Mucosa of gallbladder (tissue), 1 donor: ENCODE measurements at places on chromosomes 16 and 17. TPM values are rescaled to one million over a fixed set of nuclear protein-coding genes. Genes with fewer than 3 reads are reported as not detected.
A peak's percentile ranks its signal among the peaks of the same experiment; 100 is the strongest.

FBXW10 gene
- total RNA-seq: 0.86 TPM

CA5A gene
- 0.14 TPM for total RNA-seq

ARHGAP44 gene
- total RNA-seq: 40.9 TPM

ANKRD40CL gene
- total RNA-seq: 10.9 TPM

KCNJ18 gene
- total RNA-seq: not detected

SHCBP1 gene
- total RNA-seq: 0.92 TPM

EPN3 gene
- 92.7 TPM for total RNA-seq

EME1 gene
- total RNA-seq: 1.4 TPM

PMP22 gene
- 61.4 TPM for total RNA-seq

ZNF785 gene
- 24.0 TPM for total RNA-seq

SCNN1G gene
- 0.09 TPM for total RNA-seq

DNA sequence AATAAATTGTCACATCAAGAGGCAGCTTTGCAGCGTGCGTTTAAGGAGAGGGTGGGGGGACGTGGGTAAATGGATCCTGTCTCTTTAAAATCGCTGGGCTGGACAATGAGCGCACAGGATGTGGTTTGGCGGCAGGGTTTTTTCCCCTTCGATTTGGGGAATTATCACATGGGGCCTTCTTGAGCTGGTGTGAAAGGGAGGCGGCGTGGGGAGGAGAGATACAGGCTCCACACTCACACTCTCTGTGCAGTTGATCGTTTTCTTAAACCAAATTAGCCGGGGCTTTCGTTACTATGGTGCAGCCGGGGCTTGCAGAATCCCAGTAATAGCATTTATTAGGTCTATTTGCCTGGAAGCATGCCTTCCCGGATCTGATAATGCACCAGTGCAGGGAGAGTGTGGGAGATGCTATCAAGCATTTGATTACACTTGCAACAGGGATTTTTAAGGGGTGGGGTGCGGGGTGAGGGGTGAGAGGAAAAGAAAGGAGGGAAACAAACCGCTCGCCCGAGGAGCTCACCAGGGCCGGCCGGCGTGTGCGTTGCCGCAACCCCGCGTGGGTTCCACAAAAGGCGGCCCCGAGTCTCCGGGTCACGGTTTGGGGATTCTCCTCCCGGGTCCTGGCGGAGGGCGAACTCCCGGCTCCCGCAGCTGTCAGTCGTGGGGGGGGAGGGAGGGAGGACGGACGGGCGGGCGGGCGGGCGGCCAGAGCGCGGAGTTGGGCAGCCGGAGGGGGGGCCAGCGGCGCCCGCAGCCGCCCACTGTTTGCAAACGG, 58.8 kb upstream of the GSE1 start:
- DNase-seq: peak; percentile 79

GRCh38 chr17:35214192-35214591, 20.0 kb upstream of the SLC35G3 start:
- no peak for DNase-seq

DNA sequence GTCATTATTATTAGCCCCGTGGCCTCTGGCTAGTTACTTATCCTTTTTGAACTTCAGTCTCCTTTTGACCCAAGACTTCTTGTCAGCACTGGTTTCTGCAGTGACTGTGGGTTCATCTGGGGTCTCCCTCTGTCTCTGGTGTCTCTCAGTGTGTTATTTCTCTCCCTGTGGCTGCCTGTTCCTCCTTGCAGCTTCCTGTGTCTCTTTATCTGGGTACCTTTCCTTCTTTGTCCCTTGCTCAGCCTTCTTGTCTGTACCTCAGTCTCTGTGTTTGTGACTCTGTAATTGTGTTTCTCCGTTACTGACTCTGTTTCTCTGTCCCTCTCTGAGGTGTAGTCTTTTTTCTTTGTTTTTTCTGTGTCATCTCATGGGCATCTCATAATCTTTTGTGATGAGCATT, 102.6 kb upstream of the CDH11 start:
- DNase-seq: no peak

DNA sequence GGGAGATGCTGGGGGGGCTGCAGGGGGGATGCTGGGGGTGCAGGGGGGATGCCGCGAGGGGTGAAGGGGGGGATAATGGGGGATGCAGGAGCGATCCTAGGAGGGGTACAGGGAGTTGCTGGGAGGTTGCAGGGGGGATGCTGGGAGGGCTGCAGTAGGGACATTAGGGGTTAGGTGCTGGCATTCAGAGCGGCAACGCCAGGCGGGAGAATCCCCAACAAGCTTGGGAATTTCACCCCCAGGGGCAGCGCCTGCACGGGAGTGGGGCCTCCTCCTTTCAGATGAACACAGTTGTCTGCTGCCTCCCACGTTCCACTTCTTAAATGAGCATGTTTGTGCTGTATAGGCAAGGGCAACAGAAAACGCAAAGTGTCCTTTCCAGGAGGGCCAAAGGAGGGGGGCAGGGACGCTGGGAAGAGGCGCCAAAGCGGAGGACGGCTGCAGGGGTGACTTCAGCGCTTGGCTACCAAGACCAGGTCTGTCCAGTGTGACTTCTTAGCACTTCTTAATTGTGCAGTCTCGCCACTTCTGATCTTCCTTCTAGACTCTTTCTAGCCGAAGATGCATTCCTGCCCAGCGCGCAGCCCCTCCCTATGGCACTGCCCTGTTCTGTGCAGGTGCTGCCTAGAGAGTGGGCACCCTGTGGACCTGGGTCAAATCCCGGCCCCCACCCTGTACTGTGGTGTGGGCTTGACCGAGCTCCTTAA, 2.0 kb upstream of the SLC6A4 start:
- no peak for DNase-seq

DNA sequence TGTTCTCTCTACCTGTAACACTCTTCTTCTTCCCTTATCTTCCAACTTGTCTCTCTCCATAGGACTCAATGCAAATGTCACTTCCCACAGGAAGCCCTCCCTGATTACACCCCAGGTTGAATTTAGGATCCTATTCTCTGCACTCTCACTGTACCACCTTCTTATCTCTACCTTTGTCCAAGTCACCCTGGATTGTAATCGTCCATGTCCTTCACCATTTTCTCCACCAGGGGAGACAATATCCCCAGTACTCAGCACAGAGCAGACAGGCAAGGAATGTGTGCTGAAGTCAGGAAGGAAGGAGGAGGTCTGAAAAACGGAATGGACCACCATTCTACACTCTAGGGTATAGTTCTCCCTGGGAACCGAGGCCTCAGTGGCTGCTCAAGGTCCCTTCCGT, 14.2 kb downstream of the C16orf82 start:
- DNase-seq: no peak

GRCh38 chr16:75679366-75679765, 2.6 kb upstream of the CPHXL2 start:
- DNase-seq: no peak

- no peak for DNase-seq
Measured at GRCh38 chr16:5581428-5581827, 483.8 kb upstream of the EEF2KMT start.

- DNase-seq: no peak
Measured at GRCh38 chr16:63998-64913, 8.2 kb downstream of the RHBDF1 start.

DNA sequence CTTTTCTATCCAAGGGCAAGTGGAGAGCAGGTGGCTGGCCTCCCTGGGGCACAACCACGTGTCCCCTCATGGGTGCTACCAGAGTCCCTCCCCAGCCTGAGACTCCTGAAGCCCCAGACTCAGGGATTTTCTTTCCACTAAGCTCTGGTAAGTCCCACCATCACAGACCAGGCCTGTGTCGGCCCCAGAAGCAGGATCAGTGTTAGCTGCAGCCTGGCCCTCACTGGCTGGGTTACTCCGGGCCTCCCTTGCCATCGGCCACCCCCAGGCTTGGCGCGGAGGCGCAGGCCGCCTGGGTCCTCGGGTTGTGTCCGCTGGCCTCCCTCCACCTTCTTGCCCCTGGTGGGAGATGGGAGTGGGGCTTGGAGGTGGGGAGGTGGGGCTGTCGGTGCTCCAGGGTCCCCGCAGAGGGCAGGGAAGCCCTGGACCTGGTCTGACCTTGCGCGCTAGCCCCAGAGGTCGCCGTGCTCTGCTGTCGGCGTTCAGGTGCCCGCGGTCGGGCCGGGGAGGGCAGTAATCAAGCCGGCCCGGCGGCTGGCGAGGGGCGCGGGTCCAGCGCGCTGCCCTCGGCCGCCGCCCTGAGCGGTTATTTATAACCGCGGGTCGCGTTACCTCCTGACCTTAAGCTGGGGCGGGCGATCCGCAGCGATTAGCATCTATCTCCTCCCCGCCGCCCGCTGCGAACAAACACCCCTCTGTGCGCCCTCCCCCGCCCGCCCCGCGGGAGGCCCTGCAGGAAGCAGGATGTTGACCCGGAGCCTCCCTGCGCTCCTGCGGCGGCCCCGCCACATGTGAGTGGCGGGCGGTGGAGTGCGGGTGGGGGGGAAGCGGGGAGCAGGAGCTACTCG, 78.1 kb upstream of the TOB1 start:
- DNase-seq: peak; percentile 84

GRCh38 chr16:3770530-3770929, 53.2 kb upstream of the TRAP1 start:
- no peak for DNase-seq

GRCh38 chr16:9843424-9844018, 338.7 kb downstream of the GRIN2A start:
- no peak for DNase-seq
